ENCODE measurements at places on chromosomes 1 and 21.

DNA sequence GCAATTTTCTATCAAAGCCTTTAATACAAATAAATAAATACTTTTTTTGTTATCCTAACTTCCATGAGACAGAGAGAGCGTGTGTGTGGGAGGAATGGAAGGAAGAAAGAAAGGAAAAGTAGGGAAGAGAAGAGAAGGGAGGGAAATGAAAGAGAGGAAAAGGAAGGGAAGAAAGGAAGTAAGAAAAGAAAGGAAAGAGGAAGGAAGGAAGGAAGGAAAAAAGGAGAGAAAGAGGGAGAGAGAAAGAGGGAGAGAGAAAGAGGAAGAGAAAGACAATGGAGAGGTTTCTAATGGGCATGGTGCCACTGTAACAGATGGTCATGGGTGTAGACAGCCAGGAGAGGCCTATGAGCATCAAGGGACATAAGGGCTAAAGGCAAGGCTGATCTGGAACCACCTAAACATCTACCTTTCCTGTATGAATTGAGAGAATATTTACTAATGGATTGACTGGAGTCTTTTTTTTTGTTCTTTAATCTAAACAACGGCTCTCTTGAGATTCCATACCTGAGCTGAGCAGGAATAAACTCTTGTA lies 234.9 kb downstream of the PTPRC start:
- no peak for DNase-seq

DNA sequence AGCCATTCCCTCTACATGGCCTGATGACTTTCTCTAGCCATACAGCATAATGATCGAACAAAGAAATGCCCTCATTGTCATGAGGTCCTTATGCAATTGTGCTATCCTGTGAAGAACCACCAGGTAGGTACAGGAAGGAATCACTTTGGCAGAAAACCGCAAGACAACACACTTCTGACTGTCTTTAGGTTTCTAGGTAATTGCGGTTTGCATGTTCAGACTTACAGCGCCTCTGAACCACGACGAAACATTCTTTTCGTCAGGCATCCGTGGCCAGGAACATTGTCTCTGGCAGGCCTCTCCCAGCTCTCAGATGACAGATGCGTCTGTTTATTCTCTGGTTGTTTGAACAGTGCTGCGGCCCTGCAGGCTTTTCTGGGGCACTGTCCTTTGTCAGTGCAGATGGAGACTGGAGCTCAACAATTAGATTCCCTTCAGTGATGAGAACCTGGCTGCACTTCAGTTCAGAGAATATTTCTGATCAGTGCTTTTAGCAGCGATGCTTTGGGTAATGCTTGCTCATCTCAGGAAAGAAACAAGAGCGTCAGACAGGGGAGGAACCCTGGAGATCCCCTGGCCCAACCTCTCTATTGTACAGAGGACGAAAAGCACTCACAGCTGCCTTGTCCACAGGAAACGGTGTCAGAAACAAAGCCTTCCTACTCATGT lies 63.4 kb downstream of the B3GALT5 start:
- no peak for DNase-seq

- no peak for DNase-seq
Observed at GRCh38 chr1:115277276-115277675, 60.8 kb downstream of the NGF start.

DNA sequence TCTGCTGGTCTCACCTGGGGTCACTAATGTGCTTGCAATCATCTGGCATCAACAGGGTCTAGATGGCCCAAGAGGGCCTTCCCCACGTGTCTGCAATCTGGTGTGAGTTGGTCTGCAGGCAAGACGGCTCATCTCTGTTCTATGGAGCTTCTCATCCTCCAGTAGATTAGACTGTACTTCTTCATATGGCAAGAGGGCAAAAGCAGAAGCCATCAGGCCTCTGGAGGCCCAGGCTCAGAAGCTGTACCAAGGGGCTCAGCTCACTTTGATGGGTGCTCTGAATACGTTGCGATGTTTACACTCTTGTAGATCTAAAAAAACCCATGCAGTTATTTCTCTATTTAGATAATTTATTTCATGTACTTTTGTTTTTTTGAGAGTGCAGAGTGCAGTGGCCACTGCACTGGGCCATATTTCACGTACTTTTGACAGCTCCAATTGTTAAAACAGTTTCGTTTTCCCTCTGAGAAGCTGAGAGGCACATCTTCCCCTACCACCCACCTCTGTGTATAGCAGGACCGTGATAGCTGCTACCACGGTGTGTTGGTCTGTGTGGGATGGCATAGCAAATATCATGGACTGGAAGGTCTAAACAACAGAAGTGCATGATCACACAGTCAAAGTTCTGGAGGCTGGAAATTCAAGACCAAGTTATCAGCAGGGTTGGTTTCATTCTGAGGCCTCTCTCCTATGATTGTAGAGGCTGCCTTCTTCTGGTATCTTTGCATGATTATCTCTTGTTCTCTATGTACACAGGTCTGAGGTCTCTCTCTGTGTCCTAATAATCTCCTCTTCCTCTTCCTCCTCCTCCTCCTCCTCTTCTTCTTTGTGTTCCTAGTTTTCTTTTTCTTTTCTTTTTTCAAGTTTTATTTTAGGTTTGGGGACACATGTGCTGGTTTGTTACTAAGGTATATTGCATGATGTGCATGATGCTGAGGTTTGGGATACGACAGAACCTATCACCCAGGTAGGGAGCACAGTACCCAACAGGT lies 17.0 kb downstream of the CITED4 start:
- DNase-seq = no peak

DNA sequence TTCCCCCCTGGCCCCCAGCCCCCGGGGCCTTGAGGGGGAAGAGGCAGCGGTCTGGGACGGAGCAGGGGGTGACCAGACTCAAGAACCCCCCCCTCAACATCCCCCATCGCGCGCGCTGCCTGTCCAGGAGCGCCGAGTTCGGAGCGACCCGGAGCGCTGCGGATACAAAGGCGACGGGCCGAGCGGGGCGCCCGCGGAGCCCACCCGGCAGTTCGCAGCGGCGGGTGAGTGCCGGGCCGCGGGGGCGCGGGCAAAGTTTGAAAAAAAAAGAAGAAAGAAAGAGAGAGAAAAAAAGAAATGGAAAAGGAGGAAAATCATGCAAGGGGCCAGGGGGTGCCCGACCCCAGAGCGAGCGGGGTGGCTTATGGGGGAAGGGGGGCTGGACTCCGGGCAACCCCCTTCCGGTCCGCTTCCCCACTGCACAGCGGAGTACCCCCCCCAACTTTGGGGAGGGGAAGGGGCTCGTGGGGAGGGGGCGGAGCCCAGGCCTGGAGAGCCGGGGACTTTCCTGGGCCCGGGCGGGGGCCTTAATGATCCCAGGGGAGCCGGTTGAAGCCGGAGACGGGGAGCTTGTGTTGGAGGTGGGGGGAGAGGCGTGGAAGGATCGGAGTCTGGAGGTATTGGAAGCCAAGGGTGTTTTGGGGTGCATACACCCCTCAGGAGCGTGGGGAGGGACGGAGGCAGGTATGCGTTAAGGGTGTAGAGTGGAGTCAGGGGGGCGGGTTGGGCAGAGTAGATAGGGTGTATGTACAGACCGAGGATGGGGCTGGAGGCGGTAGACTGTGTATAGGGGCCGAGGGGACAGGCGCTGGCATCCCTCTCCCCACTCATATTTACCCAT lies 502 bp downstream of the VANGL2 start:
- DNase-seq = no peak

- DNase-seq = no peak
Observed at GRCh38 chr1:111201275-111202090, 1.0 kb upstream of the DENND2D start.

- DNase-seq = no peak
Observed at GRCh38 chr1:182041615-182042014, 19.9 kb downstream of the ZNF648 start.

All from stimulated activated CD4-positive, alpha-beta T cell treated with anti-CD3 and anti-CD28 coated beads, Interleukin-15, amount 100 ng/mL, for 1 hour (primary cell).